Thymus (tissue), 14 donors: ENCODE measurements at places on chromosomes 2 and 18. TPM values are rescaled to one million over a fixed set of nuclear protein-coding genes. Genes with fewer than 3 reads are reported as not detected.

GRCh38 chr2:155368934-155369333 lies 670.4 kb downstream of the KCNJ3 start:
- no peak for DNase-seq

DNA sequence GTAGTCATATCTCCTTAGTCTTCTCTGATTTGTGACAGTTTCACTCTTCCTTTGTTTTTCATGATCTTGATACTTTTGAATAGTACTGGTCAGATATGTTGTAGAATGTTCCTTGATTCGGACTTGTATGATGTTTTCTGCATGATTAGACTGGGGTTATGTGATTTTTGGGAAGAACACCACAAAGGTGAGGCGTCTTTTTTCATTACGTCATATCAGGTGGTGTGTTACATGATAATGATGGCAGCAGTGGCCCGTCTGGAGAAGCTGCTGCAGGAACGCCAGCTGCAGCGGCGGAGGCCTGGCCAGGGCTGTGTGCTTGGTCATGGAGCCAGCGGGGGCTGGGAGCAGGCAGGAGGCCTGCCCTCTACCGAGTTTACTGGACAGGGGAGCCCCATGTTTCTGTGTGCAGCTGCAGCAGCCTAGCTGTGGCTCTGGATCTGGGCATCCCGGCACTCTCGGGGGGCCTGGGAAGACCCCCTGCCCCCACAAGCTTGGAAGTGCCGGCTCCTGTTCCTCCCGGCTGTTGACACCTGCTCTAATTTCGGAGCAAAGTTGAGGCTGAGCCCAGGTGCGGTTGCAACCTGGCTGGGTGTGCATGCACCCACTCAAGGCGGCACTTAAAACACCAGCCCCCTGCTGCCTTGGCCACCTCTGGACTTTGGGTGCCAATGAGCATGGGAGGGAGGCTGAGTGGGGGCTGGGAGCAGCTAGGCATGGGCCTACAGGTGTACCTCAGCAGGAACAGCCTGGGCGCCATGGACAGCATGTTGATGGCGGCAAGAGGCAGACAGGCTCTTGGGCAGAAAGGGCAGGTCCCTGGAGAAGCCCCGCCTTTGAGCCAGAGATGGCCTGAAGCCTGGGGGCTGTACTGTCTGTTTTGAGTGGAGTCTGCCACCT lies 26.1 kb downstream of the SLC4A10 start:
- DNase-seq = no peak

GRCh38 chr2:38718601-38719000 lies 32.6 kb downstream of the SRSF7 start:
- no peak for DNase-seq

DNA sequence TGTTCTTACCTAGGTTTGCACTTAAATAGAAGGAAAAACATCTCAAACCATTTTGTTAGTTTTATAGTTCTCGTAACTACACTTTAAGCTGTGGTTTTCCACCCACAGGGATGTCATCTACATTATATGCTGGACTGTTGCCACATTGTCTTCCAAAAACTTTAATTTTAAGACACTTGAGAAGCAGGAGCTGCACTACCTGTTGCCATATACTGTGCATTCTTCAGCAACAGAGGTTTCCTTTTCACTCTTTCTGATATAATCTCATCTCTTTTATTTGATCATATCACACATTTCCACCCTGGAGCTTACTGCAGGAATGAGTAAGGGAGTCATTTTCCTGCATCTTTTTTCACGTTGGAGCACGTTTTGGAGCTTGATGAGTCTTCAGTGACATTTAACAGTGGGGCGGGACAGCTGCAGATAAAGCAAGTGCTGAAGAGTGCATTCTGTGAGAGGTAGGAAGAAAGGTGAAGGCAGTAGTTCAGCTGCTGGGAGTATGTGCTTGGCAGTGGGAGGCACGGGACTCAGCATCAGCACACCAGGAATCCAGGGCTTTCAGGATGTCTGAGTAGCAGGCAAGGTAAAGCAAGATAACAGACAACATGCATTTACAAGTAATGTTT lies 3.8 kb downstream of the LIMS1 start:
- no peak for DNase-seq

GRCh38 chr2:179140571-179140970 lies 90.6 kb upstream of the CCDC141 start:
- DNase-seq = no peak

DNA sequence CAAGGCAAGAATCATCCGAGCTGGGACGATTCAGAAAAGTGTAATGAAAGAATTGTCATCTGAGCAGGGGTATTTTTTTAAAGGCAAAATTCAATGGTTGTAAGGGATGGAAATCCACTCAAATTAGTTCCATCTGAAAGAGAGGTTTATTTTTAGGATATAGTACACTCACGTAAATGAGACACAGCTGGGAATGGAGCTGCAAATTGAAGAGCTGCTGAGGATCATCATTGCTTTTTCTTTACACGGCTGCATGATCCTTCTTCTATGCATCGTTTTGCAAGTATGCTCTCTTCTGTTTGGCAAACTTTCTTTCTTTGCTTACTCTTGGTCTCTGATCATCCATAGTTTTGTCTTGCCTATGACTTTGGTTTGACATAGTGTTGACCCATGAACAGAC lies 27.4 kb upstream of the CUL3 start:
- DNase-seq = no peak

DNA sequence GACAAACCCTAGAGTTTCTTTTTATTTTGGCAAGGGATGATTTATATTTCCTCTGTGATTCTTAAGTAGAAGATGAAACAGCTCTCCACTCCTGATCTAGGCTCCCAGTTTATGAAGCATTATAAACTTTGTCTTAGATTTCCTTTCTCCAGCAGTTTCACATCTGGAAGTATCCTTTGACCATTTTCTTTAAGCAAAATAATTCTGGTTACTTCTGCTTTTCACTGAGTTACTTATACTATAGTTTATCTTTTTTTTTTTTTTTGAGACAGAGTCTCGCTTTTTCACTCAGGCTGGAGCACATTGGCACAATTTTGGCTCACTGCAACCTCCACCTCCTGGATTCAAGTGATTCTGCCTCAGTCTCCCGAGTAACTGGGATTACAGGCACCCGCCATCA lies 45.5 kb downstream of the KCMF1 start:
- no peak for DNase-seq

DNA sequence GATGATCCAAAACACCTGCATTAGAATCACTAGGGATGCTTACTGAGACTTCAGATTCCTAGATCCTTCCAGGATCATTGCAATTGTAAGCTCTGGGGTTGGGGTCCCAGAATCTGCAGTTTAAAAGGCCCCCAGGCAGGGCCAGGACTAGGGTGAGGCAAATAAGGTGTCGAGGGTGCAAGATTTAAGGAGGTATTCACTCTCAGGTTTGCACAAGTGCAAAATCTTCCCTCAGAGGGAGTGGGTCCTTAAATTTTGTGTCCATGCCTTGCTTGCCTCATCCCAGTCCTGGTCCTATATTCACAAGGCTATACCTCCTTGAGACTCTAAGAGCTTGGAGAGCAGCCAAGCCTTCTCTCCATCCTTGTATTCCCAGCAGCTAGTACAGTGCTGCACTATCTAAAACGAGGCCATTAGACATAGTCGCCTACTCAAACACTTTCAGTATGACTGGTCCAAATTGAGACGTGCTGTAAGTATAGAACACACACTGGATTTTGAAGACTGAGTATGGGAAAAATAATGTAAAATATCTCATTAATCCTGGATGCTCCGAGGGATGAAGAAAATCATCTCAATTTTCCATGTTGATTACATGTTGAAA lies 31.6 kb upstream of the MREG start:
- DNase-seq = no peak

GRCh38 chr18:45121146-45121545 lies 440.5 kb downstream of the SETBP1 start:
- DNase-seq = no peak

DNA sequence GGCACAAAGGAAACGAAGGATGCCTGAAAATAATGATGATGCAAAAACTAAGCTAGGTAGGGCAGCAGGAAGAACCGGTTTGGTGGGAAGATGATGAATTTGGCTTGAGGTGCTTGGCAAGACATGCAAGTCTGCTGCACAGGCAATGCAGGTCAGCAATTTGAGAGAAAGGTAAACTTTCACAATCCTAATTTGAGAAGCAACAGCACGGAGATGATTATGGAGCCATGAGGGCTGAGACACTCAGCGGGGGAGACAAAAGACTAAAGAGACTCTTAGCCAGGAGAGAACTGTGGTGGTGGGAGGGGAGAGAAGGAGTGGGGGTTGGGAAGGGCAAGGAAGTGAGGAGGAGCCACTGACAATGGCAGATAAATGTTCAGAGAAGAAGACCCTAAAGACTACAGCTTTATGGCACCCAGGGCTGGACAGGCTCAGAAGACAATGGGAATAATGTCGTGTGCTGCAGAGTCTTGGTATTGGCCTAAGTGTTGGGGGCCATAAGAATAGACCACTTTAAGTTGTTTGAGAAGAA lies 19.4 kb upstream of the RNF149 start:
- DNase-seq = no peak

- DNase-seq = no peak
Observed at GRCh38 chr2:235556086-235556485, 62.2 kb downstream of the AGAP1 start.

DNA sequence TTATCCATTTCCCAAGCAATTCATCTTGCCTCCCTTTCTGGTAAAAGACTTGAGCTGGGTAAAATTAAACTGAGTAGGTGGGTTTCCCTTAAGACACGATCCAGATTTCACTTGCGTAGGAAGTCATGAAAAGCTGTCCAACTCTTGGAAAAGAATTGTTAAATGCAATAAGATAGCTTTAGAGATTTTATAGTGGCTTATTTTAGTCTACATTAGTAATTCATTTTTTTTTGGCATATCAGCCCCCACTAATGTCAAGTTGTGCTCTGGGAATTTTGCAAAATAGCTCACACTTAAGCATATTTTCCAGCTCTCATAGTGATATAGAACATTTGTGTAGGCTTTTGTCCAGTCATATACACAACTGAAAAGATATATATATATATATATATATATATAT lies 344.7 kb upstream of the FIGN start:
- no peak for DNase-seq

DNA sequence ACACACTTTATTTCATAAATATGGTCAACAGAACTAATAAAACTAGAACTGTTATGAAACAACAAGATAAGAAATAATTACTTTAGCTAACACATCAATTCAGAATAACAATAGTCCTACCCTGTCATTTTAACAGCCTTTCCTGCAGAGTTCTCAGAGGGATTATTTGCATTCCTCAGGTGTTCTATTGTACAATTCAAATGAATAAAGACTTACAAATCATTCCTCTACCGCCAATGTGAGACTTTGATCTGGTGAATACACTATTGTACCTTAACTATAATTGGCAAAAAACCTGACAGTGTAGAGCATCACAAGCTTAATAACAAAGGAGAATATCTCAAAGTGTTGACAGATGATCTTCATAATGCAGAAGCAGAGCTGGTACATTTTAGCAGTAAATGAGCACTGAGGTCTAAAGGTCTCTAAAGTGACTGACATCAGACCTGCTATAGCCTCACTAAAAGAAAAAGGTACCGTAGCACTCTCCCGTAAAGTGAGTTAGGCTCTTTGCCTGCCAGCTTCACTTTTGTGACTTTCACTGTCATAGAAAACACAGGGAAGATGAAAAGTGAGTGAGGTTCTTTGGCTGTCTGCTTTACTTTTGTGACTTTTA lies 118.8 kb upstream of the SP3 start:
- no peak for DNase-seq

DNA sequence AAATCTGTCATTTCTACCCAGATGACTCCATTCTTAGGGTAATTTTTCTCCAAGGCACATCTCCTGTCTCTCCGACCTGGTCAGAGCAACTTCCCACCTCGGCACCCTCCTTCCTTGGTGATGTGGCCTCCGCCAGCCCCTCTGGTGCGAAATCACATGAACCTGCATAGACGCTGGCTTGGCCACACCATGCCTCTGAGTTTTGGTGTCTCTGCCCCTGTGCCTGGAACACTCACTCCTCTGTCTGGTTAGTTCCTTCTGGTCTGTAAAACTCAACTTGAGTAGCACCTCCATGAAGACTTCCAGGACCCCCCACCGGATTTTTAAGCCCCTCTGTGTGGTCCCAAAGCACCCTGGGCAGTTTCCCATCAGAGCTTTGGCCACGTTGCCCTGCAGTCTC lies 83.2 kb upstream of the OTOS start:
- DNase-seq = no peak

DNA sequence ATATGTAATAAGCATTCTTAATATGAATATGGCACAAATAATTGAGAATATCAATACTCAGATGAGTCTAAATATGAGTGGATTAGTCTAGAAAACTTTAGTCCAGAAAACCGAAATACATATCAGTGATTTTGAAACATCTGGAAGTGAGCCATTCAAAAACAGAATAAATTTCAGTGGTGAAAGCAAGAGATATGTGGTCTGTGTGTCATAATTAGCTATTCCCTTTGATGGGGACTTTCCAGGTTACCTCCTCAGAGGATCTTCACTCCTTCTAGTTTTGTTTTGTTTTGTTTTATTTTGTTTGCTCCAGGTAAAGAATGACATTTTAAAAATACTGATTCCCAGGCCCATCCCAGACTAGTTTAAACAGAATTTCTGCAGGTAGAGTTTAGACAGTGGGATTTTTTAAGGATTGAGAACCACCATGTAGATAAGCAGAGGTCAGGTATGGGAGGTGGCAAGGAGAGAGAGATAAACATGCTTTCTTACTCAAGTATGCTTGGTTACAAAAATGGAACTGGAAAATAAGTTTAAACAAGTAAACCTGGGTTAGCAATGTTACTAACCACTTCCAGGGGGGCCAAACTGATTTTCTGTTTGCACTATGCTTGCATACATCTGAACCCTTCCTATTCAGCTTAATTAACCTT lies 70.7 kb downstream of the NABP1 start:
- no peak for DNase-seq

DNA sequence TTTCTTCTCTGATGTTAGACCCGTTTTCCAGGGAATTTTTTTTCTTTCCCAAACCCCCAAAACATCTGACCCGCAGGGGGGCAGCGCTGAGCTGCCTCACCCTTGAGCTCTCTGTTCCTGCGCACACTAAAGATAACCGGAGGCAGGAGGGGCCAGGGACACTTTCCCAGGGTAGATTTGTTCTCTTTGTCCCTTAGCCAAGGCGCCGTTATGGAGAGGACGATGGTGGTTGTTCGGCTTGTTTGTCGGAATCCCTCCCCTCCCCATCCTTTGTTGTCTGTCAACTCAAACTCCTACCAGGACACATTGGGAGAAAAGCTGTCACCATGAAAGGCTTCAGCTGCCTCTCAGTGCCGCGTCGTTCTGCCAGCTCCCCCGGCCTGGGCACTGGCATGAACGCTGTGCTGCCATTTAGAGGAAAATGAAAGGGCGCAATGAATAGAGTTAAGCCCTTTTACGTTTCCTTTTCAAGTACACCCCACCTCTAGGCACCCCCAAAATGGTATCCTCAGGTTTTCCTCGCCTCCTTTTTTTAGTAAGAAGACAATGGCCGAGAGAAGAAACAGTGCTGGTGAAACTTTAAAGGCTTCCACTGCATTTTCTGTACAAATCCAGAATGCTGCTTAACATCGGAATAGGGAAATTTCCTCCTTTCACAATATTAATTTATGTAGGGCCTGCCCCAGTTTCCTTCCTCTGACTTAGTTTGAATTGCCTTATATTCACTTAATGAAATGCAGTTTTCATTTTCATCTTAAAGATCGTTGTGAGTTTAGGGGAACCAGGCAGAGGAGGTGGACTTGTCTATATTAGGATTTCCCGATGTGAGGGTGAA lies 62.1 kb downstream of the RND3 start:
- DNase-seq = no peak

- DNase-seq = peak; percentile 33
Observed at GRCh38 chr18:31497836-31498573, at the start of gene DSG2. TSS of gene DSG2 (plus strand) at chr18:31498177. CDS start at chr18:31498252, 75 bp downstream.

GAL3ST2 gene
- total RNA-seq = 0.09 TPM

ERCC3 gene
- total RNA-seq = 31.2 TPM

SALL3 gene
- total RNA-seq = under 0.01 TPM

FMNL2 gene
- total RNA-seq = 18.9 TPM

SDC1 gene
- 6.8 TPM for total RNA-seq

PARD3B gene
- total RNA-seq = 2.4 TPM

ANKRD30B gene
- total RNA-seq = not detected

ARHGEF4 gene
- 2.9 TPM for total RNA-seq

WDR35 gene
- 8.4 TPM for total RNA-seq
